ENCODE measurements at places on chromosomes 3 and 15.
A peak's percentile ranks its signal among the peaks of the same experiment; 100 is the strongest.

- no peak overlapping the region for H3K4me3 ChIP-seq
- H3K36me3 ChIP-seq, result no peaks in the 10 kb centered on the region
- peak overlapping the region; percentile 4 for H3K27ac ChIP-seq
- no peak for DNase-seq
- no peaks in the 10 kb centered on the region for H3K27me3 ChIP-seq
- H3K4me1 ChIP-seq, result peaks cover 6% of the 10 kb centered on the region
Measured at GRCh38 chr15:68195336-68196112, 9.6 kb downstream of the CALML4 start.

GRCh38 chr3:123102826-123103225 lies 36.0 kb downstream of the PDIA5 start:
- H3K27ac ChIP-seq, result no peak overlapping the region
- no peaks in the 10 kb centered on the region for H3K36me3 ChIP-seq
- H3K27me3 ChIP-seq, result no peaks in the 10 kb centered on the region

DNA sequence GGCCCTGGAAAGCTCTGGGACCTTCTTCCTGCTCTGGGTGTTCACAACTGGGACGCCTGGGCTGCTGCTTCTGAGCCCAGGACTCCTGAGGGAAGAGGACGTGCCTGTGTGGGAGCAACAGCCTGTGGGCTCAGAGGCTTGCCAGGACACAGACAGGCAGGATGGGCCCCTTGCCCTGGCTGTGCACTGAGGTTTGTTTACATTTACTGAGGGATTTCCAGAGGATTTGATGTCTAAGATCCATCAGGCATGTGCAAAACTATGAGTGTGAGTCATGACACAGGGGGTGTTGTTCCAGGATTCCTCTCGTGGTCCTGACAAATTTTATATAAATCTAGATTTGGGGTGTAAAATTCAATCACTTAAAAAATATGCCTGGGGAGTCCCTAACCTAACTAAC lies 10.6 kb downstream of the CCR9 start:
- no peak for DNase-seq
- H3K36me3 ChIP-seq, result no peaks in the 10 kb centered on the region
- H3K4me3 ChIP-seq, result no peak overlapping the region
- no peaks in the 10 kb centered on the region for H3K4me1 ChIP-seq
- H3K27ac ChIP-seq, result peak overlapping the region; percentile 14
- H3K27me3 ChIP-seq, result no peaks in the 10 kb centered on the region

- peak; percentile 18 for DNase-seq
- no peak overlapping the region for H3K27ac ChIP-seq
- no peaks in the 10 kb centered on the region for H3K27me3 ChIP-seq
- peaks cover 33% of the 10 kb centered on the region for H3K36me3 ChIP-seq
Measured at GRCh38 chr3:194423317-194423716, 24.3 kb upstream of the GP5 start.

DNA sequence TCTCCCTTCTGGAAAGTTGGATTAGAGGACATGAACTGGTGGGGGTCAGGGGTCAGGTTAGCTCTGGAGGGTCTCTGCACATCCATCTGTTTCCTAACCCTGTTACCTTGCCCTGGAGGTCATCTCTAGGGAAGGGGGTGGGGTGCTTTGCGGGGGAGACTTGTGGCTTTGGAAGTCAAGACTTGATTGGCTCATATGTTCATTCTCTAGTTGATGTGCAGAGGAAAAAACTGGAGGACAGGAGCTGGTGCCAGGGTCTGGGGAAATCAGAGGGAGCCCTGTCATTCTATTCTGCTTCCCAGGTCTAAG lies 42.9 kb upstream of the ROPN1 start:
- H3K4me3 ChIP-seq, result no peak overlapping the region
- H3K4me1 ChIP-seq, result peaks cover 16% of the 10 kb centered on the region
- no peaks in the 10 kb centered on the region for H3K36me3 ChIP-seq
- H3K27me3 ChIP-seq, result peaks cover 32% of the 10 kb centered on the region
- no peak for DNase-seq

- H3K27ac ChIP-seq, result no peak overlapping the region
- no peaks in the 10 kb centered on the region for H3K4me1 ChIP-seq
- no peak overlapping the region for H3K4me3 ChIP-seq
- H3K36me3 ChIP-seq, result no peaks in the 10 kb centered on the region
- no peaks in the 10 kb centered on the region for H3K27me3 ChIP-seq
Measured at GRCh38 chr3:95731753-95732152, 1082.6 kb upstream of the EPHA6 start.

GRCh38 chr3:58564456-58565160 lies 12.6 kb downstream of the FAM107A start:
- no peak overlapping the region for H3K27ac ChIP-seq
- peak; percentile 55 for DNase-seq
- H3K4me1 ChIP-seq, result no peaks in the 10 kb centered on the region
- H3K27me3 ChIP-seq, result no peaks in the 10 kb centered on the region

- H3K36me3 ChIP-seq, result no peaks in the 10 kb centered on the region
- H3K27me3 ChIP-seq, result peaks cover 11% of the 10 kb centered on the region
- DNase-seq, result no peak
- H3K4me3 ChIP-seq, result no peak overlapping the region
- H3K4me1 ChIP-seq, result no peaks in the 10 kb centered on the region
Measured at GRCh38 chr3:44894485-44894884, 20.1 kb downstream of the TGM4 start.

DNA sequence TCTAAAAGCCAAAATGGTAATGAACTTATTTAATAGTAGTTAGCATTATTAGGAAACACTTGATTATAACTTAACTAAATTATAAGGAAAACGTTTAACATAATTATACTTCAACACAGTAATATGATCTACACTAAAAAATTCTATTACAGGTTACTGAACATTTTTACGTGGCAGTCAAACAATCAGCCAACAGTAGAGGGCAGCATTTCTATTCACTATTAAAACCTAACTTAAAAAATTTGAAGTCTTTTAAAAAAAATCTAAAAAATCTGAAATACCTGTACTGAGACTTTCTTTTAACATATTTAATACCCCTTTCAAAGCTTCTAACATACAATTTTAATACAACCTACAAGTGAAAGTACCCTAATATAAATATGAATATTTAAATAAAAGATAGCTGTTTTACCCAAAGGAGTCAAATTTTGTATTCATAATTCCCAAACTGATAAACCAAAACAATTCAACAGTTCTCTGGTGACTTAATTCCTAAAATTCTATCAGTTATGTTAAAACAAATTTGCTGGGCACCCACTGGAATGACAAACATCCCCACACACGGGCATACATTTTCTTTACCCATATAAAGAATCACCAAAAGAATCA lies 41.5 kb downstream of the DLG1 start:
- H3K36me3 ChIP-seq, result no peaks in the 10 kb centered on the region
- H3K27me3 ChIP-seq, result no peaks in the 10 kb centered on the region
- no peak overlapping the region for H3K27ac ChIP-seq
- peak; percentile 19 for DNase-seq
- H3K4me3 ChIP-seq, result no peak overlapping the region
- H3K4me1 ChIP-seq, result peaks cover 26% of the 10 kb centered on the region

DNA sequence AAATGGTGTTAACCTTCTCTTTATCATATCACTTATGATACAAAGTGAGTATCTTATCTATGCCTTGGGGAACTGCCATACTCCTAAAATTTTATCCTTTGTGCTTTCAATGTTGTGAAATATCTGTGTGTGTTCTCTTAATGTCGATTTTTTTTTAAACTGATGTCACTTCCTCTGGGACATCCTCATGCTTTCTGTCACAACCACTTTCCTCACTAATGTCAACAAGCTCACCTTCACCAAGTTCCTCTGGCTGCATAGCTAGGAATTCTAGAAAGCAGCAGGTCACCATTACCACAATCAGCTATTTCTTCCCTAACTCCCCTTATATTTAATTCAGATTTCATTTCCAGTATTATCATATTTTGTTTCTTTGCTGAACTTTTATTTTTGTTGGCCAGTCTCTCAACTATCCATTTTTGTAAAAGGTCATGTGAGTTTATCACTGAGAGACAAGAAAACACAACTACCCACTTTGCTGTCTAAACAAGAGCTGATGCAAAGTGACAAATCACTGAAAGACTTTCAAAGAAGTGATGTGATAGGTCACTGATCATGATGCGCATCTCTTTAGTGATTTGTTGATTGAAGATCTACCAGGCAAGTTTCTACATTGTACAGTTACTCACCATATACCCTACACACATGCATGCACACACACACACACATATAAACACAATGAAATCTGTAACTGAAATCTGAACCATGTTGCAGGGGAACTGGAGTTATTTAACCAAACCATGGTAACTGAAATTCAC lies 369.0 kb downstream of the ULK4 start:
- no peaks in the 10 kb centered on the region for H3K36me3 ChIP-seq
- H3K27me3 ChIP-seq, result no peaks in the 10 kb centered on the region
- H3K4me3 ChIP-seq, result no peak overlapping the region
- DNase-seq, result no peak
- no peak overlapping the region for H3K27ac ChIP-seq

DNA sequence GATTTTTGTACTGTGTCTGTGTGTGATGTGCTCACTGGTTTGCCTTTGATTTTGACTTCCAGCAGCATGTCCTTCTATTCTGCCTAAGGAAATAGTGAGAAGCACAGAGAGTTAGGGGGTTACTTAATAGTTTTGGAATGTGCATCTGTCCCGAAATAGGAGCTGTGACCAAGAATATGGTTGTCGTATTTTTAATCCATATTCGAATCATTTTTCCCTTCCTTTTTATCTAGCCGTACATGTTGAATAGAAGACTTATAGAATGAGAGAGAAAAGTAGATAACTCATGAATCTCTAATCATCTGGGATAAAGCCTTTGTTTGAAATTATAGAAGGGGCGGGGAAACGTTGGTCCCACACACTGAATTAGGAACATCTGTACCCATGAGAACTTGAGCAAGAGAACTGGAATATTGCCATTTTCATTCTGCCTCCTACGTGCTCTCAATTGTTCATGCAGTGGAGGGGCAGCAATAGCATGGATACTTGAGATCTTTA lies 23.6 kb downstream of the CRTC3 start:
- peaks cover 35% of the 10 kb centered on the region for H3K4me1 ChIP-seq
- no peak for DNase-seq
- H3K27me3 ChIP-seq, result no peaks in the 10 kb centered on the region
- peak overlapping the region; percentile 40 for H3K27ac ChIP-seq
- no peaks in the 10 kb centered on the region for H3K36me3 ChIP-seq

- no peaks in the 10 kb centered on the region for H3K36me3 ChIP-seq
- no peak overlapping the region for H3K27ac ChIP-seq
- H3K4me1 ChIP-seq, result no peaks in the 10 kb centered on the region
- no peak overlapping the region for H3K4me3 ChIP-seq
- no peak for DNase-seq
Measured at GRCh38 chr3:41447701-41448100, 248.4 kb downstream of the CTNNB1 start.

GRCh38 chr3:134846911-134847317 lies 51.9 kb downstream of the EPHB1 start:
- no peaks in the 10 kb centered on the region for H3K4me1 ChIP-seq
- H3K27me3 ChIP-seq, result no peaks in the 10 kb centered on the region
- no peak for DNase-seq
- H3K4me3 ChIP-seq, result no peak overlapping the region
- H3K36me3 ChIP-seq, result no peaks in the 10 kb centered on the region

DNA sequence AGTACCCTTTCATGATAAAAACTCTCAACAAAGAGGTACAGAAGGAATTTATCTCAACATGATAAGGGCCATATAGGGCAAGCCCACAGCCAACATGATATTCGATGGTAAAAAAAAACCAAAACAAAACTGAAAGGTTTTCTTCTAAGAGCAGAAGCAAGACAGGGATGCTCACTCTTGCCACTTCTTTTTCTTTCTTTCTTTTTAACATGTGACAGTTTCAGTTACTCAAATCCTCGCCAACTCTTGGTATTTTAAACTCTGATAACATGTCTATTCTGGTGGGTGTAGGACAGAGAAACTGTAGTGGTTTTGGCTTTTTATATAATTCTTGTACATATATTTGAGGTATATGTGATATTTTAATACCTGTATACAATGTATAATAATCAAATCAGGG lies 74.0 kb upstream of the NMNAT3 start:
- no peaks in the 10 kb centered on the region for H3K4me1 ChIP-seq
- no peak overlapping the region for H3K27ac ChIP-seq
- no peaks in the 10 kb centered on the region for H3K27me3 ChIP-seq
- H3K36me3 ChIP-seq, result no peaks in the 10 kb centered on the region

DNA sequence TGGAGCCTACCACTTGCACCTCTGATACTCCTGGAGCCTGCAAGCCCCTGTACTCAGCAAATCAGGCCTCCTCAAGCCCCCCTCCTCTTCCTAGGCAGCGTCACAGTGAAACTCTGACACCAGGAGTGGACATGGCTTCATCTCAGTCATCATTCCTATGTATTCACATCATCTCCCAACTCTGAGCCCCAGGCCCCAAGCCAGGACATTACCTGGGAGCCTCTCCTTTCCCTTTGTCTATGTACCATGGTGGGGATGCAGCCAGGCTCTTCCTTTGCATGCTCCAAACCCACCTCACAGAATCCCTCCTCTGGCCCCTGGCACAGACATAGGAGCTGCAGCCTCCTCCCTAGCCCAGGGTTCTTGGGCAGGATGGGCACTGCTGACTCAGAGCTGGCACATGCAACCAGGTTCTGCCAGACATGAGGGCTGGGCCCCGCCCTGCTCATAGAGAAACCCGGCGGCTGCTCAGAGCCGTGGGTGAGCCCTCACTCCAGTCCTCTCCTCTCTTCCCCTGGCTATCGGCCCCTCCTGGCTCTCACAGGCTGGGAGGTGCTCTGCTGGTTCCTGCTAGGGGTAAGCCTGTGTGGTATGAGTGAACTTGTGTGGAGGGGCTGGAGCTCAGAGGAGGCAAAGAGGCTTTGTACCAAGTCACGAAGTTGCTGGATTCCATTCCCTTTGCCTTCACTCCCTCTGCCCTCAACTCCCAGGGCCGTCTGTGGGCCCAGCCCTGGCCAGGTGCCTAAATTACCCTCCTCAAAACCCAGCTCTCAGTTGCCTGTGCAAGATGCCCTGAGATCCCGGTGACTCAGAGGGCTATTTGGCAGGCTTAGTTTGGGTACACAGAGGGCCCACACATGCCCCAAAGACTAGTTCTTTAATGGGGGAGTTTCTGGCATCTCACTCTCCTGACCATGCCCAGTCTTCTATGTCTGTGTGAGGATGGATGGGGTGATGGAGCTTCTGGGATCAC lies 1.9 kb upstream of the PLCD1 start:
- peak overlapping the region; percentile 86 for H3K27ac ChIP-seq
- H3K36me3 ChIP-seq, result no peaks in the 10 kb centered on the region
- H3K4me1 ChIP-seq, result peaks cover 31% of the 10 kb centered on the region
- peaks cover 8% of the 10 kb centered on the region for H3K27me3 ChIP-seq

DNA sequence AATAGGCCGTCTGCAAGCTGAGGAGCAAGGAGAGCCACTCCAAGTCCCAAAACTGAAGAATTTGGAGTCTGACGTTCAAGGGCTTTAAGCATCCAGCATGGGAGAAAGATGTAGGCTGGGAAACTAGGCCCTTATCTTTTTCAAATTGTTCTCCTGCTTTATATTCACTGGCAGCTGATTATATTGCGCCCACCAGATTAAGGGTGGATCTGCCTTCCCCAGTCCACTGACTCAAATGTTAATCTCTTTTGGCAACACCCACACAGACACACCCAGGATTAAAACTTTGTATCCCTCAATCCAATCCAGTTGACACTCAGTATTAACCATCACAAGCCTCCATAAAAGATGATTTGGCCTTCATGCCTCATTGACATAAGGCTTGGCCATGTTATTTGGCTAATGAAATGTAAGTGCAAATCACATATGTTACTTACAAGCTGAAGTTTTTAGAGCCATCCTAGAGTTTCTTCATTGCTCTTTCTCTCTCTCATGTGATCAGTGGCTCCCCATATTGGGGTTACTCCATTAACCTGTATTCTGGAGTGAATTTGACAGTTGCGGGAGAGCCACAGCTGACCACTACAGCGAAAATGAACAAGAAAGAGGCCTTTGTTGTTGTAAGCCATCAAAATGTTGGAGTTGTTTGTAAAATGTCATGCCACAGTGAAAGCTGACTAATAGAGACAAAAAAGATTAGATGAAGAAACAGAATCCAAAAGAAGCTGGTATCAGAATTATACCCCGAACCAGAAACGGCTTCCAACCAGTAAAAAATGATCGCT lies 61.7 kb downstream of the GBE1 start:
- DNase-seq, result no peak
- no peak overlapping the region for H3K27ac ChIP-seq
- no peaks in the 10 kb centered on the region for H3K36me3 ChIP-seq
